ENCODE measurements at places on chromosomes 11 and 22. TPM values are rescaled to one million over a fixed set of nuclear protein-coding genes. Genes with fewer than 3 reads are reported as not detected.
A peak's percentile ranks its signal among the peaks of the same experiment; 100 is the strongest.

DNA sequence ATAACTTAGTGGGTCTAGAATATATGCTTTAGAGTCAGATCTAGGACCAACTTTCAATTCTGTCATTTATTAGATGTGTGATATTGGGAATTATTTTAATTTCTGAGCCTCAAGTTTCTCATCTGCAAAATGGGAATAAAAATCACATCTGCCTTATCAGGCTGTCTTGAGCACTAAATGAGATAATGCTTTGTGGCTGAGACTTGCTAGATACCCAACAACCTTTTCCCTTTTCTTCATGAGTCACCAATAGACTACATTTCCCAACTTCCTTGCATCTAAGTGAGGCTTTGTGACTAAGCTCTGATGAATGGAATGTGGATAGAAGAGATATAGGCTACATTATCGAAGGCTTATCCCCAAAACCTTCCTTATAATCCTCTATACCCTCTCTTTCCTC, 220.7 kb upstream of the SESN3 start:
- no peak for DNase-seq

GRCh38 chr22:20825624-20826023, 33.0 kb downstream of the PI4KA start:
- no peak for DNase-seq

DNA sequence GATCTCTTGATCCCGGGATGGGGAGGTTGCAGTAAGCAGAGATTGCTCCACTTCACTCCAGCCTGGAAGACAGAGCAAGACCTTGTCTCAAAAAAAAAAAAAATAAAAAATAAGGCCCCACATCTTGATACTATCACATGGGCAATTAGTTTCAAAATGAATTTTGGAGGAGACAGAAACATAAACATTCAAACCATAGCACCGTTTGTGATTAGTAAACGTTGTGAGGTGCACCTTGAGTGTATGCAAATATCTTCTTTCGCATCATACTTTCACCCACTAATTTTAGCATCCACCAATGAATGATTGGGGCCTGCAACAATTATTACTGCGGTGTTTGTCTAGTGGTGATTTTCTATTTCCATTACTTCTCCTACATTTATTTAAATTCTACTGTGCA, 11.0 kb upstream of the SPDYC start:
- no peak for DNase-seq

DNA sequence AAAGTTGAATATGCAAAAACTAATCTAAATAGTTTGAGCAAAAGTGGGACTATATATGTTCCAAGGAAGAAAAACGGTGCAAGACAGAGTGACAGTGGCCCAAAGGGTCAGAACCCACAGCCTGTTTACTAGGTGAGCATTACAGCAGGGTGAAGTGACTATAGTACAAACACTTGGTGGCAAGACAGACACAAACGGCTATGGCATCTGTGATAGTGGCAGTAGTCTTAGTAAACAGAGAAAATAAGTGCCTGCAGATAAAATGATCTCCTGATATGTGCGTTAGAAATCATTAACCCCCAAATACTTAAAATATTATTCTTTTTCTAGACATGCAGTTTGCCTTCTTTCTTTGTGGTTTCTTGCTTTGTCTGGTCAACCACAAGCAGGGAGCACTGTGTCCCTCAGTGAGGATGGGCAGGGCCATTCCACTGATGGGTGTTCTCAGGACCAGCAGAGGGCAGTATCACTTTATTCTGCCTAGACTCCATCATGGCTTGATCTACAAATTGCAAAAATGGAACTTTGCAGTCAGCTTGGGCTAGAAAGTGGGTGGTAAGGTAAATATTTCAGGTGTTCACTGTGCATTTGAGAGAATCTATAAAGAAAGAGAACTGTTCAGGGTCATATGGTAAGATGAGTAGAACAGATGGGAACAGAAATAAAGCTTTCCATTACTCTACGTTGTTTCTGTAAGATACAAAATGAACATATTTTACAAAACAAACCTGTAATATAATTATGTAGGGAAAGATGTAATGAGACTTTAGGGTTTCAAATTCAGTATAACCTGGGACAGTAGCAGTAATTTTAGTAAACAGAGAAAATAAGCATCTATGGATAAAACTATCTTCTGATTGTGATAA, 198.2 kb downstream of the SWAP70 start:
- DNase-seq: peak; percentile 47

Gene LMF2
- 13.1 TPM for polyA plus RNA-seq

DNA sequence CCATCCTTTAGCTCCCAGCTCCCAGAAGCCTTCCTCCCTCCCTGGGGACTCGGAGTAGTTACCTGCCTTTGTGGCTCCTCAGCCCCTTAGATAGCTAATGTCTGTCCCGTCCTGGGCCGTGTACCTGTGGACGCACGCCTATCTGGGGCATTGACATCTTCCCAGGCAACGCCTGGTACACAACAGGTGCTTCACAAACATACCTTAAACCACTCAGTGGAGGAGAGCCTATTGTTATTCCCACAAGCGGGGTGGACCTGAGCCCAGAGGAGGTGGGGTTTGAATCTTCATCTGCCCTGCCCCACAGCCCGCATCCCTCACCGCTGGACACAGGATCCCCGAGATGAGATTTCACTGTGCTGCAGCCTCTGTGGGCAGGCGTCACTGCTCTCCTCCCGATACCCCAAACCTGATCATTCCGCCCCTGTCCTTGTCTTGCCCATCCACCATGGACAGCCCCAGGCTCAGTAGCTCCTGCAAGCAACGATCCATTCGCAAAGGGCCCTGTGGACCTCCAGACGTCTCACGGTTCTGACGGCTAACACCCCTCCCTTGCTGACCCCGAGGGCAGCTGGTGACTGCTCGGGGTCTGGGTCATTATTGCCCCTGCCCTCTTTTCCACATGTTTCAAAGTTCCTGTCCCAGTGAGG, 73.8 kb upstream of the SHISAL1 start:
- DNase-seq: no peak

- no peak for DNase-seq
These were observed 7.4 kb downstream of the CLNS1A start for GRCh38 chr11:77630157-77630710.

Gene BTBD18
- polyA plus RNA-seq: not detected

- peak; percentile 75 for DNase-seq
These were observed at the start of gene TMEM45B for GRCh38 chr11:129815596-129816461. Gene TMEM45B (plus strand): TSS chr11:129815848. CDS start chr11:129852483, 36,635 bp downstream.

GRCh38 chr22:24021304-24021703, 10.2 kb downstream of the CABIN1 start:
- DNase-seq: no peak

Gene TPH1
- 3.1 TPM for polyA plus RNA-seq

Gene POLD3
- 10.8 TPM for polyA plus RNA-seq

All from stomach (tissue), 19 donors.